ENCODE measurements at places on chromosomes 1 and 21.

GRCh38 chr1:200979574-200980451, 43.7 kb downstream of the KIF21B start:
- peak; percentile 57 for DNase-seq

DNA sequence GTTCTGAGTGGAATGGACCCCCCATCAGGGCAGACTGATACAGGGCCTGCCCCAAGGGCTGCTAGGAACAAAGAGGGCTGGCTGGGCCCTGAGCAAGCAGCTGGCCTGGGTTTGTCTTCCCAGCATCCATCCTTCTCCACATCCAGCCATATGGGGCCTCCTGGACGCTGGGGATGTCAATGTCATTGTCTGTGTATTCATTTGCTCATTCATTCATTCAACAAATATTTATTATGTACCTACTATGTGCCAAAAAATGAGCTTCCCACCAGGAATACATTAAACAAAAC, 15.6 kb upstream of the ECE1 start:
- no peak for DNase-seq

DNA sequence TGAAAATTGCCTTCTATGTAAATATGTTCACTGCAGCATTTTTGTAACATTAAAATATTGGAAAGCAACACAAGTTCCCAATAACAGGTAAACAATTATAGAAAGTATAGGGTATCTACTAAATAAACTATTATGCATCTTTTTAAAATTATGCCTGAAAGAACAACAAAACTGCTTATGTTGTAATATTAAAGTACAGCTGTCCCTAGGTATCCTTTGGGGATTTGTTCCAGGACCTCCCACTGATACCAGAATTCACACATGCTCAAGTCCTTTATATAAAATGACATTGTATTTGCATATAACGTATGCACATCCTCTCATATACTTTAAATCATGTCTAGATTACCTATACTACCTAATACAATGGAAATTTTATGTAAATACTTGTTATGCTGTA, 121.8 kb upstream of the TNFSF4 start:
- DNase-seq, result no peak

GRCh38 chr1:85605484-85606413, 25.2 kb downstream of the CCN1 start:
- no peak for DNase-seq

DNA sequence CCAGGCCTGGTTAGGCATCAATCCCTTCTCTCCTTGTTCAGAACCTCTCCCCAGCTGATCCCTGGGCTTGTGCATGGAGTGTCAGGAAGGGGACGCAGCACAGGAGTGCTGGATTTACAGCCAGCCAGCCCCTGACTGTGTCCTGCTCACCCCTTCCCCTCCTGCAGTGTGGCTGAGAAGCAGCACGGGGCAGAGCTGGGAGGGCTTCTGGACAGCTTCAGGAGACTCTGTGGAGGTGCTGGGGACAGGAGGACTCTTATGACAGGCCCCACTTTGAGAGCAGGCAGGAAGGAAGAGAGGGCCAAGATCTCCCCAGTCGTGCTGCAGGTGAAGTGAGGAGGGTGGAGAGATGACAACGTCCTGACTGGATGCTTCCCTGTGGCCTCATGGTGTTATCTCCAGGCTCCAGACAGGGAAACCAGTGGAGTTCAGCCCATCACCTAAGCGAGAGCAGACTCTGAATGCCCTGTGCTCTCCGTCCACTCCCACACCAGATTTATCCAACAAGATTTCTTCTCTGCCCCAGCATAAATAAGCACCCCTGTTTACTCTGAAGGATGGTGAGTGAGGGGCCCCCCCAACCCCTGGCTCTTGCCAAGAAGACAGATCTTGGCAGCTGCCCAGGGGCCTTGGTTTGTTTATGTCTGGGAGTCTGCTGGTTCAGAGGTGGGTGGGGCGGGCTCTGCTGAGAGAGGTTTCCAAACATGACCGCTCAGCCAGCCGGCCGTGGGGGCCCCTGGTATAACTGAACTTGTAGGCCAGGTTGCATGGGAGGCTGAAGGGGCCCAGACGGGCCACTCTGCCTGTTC, 21.3 kb downstream of the TMCC2 start:
- no peak for DNase-seq
